Esophagus muscularis mucosa (tissue), 4 donors: ENCODE measurements at places on chromosomes 5 and 9. TPM values are rescaled to one million over a fixed set of nuclear protein-coding genes. Genes with fewer than 3 reads are reported as not detected.

GRCh38 chr5:133916914-133917313, 51.5 kb downstream of the C5orf15 start:
- DNase-seq = no peak

DNA sequence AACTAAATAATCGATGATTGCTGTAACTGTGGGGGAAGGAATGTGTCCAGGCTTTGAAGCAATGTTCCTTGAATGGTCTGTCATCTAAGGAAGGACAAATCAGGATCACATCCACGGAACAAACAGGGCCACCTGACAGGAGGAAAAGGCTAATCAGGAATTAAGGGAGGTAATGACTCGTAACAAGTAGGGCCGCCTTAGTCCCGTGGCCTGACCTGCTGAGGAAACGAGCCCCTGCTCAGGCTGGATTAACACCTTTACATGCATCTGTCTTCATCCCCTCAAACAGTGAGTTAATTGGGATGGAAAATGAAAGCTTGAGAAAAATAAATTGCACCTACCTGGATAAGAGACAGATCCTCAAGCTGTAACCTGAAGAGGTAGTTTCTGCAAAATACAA, 227.8 kb downstream of the SEMA5A start:
- no peak for DNase-seq

- DNase-seq = peak; percentile 90
These were observed 31.6 kb downstream of the PTGS1 start for GRCh38 chr9:122402403-122402871.

DNA sequence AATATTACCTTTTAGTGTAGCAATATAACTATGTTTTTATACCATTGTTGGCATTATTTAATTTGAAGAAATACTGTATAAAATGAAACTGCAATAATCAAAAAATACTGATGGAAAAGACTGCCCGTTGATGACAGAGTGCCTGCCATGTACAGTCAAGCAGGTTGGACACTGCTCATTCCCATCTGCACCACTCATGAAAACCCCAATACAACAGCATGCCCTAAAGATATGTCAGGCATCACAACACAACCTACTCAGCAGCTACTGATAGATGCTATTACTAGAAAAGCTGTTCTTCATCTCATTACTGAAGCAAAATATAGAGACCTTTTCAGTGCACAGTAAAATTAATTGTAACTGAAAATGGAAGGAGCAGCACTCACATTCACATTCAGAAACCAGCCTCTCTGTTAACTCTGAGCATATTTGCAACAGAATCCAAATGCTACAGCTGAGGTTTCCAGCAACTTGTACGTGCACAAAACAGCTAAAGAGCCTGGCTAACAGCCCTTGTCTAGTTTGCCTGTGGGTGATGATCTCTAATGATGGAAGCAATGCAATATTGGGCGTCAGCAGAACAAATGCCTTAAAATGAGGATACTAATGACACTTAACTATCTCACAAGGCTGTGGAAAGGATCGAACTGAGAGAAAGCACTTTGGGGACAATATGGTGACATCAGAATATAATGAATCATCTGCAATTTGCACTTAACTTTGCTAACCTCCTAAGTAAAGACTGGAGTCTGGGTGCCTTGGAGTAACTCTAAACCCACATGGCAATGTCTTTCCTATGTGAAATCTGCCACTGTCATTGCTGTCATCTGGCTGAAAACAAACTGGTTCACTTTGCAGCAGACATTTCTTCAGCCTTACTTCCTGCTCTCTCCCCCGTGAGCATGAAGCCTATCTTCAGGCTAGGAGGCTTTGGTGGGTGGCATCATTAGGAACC, 195.3 kb upstream of the RASEF start:
- DNase-seq = no peak

- no peak for DNase-seq
These were observed 302.1 kb downstream of the NR2F1-AS1 start for GRCh38 chr5:93278896-93279295.

GRCh38 chr5:13567819-13568218, 376.7 kb downstream of the DNAH5 start:
- no peak for DNase-seq

The PKN3 gene
- total RNA-seq = 4.0 TPM

The CA9 gene
- not detected for total RNA-seq

The RNF183 gene
- not detected for total RNA-seq

DNA sequence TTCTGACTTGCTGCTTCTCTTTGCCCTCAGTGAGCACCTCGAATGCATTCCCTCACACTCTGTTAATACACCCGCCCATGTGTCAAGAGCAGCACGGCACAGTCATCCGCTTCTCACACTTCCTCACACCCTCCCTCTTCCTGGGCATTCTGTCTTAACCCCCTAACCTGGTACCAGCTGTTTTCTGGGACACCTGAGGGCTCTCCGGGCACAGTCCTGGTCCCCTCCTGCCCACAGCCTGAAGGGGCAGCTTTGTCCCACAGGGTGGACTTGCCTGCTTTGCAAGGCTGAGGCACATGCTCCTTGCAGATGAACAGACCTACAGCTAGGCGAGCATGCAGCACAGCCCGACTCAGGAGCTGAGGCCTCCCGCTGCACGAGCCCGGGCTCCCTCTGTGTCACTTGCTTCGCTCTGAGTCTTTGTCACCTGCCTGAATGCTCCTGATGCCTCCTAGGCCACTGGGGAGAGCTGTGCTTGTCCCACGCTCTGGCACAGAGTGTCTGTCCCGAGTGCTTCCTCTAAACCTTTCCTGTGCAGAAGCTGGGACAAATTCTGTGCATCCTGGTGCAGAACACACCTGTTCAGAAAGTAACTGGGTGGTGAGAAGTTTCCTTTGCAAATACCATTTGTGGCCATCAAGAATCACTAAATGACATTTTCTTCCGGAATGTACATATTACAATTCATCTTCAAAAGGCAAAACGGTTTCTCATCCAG, 47.8 kb downstream of the AHRR start:
- peak; percentile 91 for DNase-seq

DNA sequence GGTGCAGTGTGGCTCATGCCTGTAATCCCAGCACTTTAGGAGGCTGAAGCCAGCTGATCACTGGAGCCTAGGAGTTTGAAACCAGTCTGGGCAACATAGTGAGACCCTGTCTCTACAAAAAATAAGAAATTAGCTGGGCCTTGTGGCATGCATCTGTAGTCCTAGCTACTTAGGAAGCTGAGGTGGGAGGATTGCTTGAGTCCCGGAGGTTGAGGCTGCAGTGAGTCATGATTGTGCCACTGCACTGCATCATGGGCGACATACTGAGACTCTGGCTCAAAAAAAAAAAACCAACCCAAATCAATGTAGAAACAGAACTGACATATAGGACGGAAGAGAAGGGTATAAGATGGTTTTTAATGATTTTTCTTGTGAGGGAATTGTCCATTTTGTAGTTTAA, 27.7 kb downstream of the G3BP1 start:
- DNase-seq = no peak

- peak; percentile 97 for DNase-seq
These were observed 17.8 kb upstream of the CYSTM1 start for GRCh38 chr5:140157032-140157781.

DNA sequence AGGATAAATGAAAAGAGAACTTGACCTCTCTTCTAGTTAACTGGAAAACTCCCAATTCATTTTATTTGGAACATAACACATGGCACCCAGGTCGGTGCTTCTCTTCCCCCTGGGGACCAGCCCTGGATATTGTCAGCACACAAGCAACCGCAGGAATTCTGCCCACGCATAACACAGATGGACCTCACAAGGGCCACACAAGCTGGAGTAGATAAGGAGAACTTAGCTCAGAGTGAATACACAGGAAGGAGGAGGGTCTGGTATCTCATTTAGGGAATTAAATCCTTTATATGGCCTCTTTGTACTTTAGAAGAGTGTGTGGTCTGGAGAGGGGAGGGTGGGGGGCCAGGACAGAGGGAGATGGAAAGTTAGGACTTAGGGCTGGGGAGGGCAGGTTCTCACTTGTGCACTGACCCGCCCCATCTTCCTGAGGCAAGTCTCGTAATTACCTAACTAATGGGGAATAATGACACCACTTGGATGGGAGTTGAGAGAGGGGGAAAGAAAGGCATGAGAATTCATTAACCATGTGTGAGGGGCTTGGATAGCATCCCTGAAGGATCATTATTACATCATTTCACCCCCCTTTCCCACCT, 341.2 kb upstream of the WWC1 start:
- DNase-seq = no peak

The FBP2 gene
- not detected for total RNA-seq

DNA sequence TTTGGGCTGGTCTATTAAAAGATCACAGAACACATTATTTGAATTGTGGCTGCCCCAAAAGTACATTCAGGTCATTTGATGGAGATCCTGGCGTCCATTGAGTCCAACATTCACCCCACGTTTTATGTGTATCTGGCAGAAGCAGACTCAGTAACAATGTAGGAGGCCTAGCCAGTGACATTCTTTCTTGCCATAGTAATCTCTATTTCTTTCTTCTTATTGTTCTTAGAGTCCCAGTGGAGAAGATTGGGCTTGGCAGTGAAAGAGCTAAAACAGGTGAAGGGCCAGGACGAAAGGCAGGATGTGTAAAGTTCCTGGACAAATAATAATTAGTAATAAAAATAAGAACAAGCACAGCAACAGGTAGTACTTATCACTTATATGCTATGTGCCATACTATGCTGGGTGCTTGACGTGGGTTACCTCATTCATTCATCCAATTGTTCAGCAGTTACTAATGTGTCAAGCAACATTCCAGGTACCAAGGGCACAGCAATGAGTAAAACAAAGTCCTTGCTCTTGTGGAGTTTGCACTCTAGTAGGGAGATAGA, 12.6 kb upstream of the ANKH start:
- DNase-seq = no peak

The PCDHGA10 gene
- total RNA-seq = 2.3 TPM

GRCh38 chr5:79285285-79285684, 49.4 kb downstream of the JMY start:
- no peak for DNase-seq

The PDZD2 gene
- total RNA-seq = 15.0 TPM

GRCh38 chr9:133064241-133065069, 2.7 kb downstream of the CEL start:
- DNase-seq = no peak

The TLX3 gene
- total RNA-seq = not detected

DNA sequence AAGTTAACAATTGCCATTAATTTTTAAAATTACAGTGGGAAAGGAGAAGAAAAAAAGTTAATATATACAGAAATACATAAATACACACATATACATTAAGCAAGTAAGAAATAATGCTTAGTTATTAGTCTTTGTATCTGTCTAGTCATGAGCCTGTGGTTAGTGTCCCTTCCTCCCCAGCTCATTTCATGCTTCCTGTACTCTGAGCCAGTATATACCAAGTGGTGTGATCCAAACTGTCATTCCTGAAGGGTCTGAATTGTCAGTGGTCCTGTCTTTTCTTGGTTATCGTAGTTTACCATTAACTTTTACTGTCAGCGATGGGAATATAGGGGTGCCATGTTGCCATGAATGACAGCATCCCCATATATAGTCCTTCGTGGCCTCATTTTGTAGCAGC, 24.2 kb upstream of the STOM start:
- DNase-seq = no peak

- no peak for DNase-seq
These were observed 495.4 kb downstream of the MAT2B start for GRCh38 chr5:164000819-164001218.

GRCh38 chr9:76444322-76444929, 14.6 kb upstream of the GCNT1 start:
- DNase-seq = no peak

DNA sequence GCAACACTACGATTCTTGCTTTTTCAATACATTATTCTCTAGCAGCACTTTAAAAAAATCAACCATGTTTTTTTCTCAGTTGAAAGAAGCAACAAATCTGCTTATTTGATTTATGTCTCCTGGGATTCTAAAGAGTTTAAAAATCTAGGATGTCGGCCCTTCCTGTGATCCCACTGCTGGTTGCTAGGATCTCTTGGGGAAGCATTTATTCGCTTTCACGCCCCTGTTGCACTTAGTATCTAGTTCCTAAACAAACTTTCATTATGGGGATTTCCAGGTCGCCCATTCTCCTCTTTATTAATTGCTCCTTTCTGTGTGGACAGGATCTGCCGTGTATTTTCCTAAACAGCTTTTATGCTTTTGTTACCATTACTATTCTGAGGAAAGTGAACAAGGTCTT, 313.5 kb downstream of the AGTPBP1 start:
- no peak for DNase-seq

The ALAD gene
- total RNA-seq = 31.1 TPM

- no peak for DNase-seq
These were observed 33.5 kb downstream of the STRBP start for GRCh38 chr9:123234853-123235252.

DNA sequence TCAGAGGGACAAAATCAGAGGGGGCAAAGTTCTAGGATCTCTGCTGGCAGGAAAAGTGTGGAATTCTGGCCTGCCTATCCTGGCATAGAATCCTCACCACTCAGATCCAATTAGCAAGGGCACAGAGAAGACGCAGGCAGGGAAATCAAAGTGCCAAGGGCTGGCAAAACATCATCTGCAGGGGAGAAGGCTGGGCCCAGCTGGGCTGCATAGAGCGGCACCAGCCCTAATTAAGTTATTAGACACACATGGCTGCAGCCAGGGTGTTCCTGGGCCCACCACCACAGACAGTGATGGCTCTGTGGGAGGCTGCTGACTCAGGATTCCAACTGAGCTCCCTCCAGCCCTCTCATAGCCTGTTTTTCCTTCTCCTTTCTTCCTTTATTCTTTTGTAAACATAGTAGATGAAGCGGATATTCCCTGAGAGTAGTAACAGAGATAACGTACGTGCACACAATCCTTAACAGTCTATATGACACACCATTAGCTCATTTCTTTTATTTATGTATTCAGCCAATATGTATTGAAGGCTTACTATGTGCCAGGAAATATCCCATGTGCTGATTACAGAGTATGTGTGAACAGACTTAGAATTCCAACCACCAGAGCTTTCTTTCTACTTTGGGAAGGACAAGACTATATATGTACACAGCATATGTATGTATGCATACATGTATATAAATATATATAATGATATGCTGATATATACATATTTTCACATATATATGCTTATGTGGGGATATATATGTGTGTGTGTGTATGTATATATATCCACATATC, 236.1 kb downstream of the ASTN2 start:
- DNase-seq = no peak

GRCh38 chr5:52672459-52672858, 115.3 kb upstream of the ITGA1 start:
- no peak for DNase-seq

The CNTFR gene
- total RNA-seq = 3.6 TPM

The SPTLC1 gene
- 53.2 TPM for total RNA-seq

- no peak for DNase-seq
These were observed 10.7 kb downstream of the SLC35A4 start for GRCh38 chr5:140575309-140575708.

The DMRT3 gene
- total RNA-seq = not detected

- peak; percentile 94 for DNase-seq
These were observed 4.2 kb downstream of the DAB2 start for GRCh38 chr5:39420482-39421145.

GRCh38 chr9:1100945-1101344, 50.8 kb downstream of the DMRT2 start:
- no peak for DNase-seq

DNA sequence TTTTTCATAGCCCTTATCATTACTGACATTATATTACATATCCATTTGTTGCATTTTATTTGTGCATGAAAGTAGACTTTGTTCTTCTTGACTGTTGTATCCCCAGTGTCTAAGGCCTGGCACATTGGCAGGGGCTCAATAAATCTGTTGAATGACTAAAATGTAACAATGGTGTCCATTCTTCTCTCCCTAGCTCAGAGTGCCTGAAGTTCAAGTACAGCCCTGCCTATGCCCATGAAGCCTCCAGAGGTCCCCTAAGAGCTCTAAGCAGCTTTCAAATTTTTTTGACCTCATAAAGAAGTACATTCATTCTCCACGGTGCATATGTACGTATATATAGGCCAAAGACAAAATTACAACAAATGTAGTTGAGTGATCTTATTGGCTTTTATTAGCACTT, 4.2 kb upstream of the BSPRY start:
- DNase-seq = no peak
